ENCODE measurements at places on chromosomes 6 and 20.

DNA sequence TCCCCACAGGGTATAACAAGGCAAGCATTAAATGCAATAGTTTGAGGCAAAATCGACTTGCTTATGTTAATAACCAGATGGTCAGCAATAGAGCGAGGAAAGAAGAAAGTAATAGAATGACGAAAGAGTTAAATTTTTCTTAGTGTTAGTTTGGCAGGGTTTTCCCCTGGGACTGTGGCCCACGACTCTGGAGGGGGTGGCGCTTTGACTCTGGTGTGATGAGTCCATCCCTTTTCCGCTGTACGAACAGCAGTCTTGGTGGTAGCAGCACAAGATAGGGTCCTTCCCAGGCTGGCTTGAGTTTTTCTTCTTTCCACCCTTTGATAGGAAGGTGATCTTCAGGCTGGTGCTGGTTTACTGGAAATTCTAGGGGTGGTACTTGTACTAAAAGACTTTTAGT, 69.2 kb upstream of the GMDS start:
- no peak for DNase-seq

DNA sequence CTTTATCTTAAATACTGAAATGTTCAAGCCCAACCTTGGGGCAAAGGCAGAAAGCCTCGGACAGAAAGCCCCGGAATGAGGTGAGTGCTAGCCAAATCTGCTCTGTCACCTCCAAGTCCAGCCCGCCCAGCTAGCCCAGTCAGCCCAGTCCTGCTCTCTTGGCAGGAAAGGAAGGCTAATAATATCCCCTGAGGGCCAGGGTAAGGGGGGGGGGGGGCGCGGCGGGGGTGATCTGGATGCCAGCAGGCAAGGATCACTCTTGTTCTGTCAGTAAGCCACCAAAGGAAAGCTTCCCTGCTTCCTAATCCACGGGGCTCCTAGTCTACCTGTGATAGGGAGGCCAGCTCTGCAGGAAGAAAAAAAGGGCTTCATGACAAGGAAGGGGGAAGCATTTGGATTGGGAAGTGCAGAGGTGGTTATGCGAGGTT, 1.1 kb downstream of the NDRG3 start:
- DNase-seq = no peak

GRCh38 chr6:45300736-45301135, 27.4 kb upstream of the RUNX2 start:
- DNase-seq = no peak

DNA sequence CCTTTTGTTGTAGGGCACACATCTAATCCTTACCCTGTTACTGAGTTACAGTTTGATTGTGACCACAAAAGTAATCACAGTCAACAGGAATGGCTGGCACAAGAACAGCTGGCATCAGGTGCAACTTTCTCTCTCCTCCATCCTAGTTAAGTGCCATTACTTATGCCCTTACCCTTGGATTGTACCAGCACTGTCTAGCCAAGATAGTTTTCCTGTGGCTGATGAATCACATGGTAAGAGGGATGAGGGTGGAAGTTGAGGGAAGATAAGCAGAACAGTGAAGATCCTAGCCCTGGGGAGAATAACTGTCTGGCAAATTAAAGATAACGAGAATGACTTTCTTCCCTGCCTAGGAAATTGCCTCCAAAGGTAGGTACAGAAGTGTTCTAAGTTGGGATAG, 42.0 kb downstream of the RNF217 start:
- DNase-seq = no peak

DNA sequence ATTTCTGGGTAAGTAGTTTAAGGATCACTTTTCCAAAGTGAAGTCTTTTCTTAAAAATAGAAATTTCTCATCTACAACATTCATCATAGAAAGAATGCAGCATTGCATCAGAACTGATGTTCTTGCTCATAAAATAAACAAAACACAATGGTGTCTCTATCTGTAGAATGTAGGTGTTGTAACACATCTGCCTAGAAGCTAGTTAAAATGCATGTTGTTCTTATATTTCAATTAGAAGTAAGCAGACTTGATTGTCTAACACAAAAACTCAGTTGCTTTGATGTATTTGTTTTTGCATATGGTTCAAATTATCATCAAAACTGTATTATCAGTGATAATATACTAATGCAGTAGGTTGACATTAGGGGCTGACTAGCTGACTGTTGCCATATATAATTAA, 654.7 kb upstream of the FLRT3 start:
- no peak for DNase-seq

- DNase-seq = no peak
Measured at GRCh38 chr6:167567142-167568033, 242.5 kb downstream of the TTLL2 start.

DNA sequence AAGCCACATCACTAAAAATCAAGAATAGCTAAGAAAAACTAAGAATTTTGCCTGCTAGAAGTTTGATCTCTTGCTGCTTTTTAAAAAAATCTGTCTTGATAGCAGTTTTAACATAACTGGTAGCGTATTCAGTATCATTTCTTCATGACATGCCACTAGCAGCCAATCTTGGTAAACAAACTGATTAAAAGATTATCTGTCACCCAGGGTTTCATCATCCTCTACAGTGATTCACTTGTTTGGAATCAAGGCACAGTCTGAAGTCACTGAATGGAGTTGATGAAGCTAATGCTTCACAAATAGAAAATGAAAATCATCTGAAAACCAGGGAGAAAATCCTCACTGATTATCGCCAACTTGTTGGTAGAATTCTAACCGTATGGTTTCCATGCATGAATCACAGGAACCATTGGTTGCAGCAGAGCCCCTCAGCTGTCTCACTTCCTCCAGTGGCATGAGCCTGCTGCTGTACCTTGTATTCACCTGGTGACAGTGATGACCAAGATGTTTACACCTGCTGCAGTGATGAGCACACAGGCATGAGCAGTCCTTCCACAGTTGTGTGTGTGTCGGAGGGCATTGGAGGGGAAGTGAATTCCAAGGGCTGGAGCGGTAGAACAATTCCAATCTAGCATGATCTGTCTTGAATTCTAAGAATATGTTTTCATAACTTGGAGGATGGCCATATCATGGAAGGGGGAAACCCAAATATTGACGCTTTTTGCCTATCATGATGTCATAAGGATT, 275.0 kb downstream of the KHDC1L start:
- DNase-seq = no peak

DNA sequence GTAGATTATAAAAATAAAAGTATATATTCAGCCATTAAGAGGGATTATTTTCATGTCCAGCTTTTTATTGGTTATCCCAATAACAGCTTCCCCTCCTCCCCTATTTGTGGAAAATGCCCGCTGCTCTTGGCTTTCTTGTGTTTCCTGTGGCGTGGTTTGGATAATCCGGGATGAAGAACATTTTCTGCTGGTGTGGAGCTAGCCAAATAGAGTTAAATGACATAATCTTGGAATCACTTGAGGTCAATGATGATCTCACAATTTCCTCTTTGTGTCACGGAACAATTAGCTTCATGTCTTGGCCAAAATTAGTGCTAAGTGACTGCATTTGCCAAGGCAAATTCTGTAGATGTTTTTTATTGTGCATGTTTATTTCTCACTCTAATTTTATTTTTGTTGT, 394.0 kb downstream of the LAMA2 start:
- no peak for DNase-seq

DNA sequence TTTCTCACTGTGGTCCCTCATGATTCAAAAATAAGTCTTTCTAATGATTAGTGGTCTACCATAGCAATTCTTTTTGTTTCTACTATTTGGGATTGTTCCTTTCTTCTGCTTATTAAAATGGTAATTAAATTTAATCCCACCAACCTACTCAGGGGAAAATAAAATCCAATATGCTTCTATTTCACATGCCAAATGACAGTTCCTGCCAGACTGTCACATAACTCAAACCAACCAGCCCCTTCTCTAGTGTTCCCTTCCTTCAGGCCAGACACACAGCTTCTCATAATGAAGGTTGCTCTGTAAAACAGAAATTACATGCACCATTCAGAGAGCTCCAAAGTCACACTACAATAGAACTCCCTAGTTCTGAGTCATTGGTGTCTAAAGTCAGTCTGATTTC, 23.2 kb downstream of the PAK5 start:
- no peak for DNase-seq

GRCh38 chr6:147826698-147827097, 318.2 kb downstream of the SAMD5 start:
- no peak for DNase-seq

GRCh38 chr6:4274382-4275082, 139.2 kb upstream of the ECI2 start:
- no peak for DNase-seq

- DNase-seq = peak; percentile 31
Measured at GRCh38 chr6:509676-510075, 118.1 kb downstream of the IRF4 start.

DNA sequence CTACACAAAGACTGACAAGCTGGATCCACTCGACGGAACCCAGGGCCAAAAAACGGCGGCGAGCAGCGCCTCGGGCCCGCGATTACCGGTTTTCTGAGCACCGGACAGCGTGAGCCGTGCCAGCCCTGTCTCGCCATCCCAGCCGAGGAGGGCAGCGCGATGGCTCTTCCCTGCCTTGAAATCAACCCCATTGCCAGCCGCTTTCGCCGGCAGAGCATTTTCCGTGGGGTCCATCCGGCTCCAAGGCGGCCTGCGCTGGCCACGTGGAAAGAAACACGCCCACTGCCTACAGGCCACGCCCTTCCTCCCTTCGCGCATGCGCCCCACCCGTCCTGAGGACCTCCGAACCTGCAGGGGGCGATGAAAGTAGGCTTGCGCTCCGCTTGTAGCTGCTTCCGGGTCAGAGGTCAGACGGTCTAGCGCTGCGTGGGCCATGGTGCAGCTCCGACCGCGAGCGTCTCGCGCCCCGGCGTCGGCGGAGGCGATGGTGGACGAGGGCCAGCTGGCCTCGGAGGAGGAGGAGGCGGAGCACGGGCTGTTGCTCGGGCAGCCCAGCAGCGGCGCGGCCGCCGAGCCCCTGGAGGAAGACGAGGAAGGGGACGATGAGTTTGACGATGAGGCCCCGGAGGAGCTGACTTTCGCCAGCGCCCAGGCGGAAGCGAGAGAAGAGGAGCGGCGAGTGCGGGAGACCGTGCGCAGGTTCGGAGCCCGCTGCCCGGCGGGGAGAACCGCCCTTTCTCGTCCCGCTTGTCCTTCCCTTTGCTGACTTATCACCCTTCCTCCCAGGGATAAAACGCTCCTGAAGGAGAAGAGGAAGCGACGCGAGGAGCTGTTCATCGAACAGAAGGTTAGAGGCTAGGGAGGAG, at the start of gene NOL7:
NOL7 (plus strand) TSS at position 410 of the 866 bp plus-strand sequence; CDS start at position 434, 24 bp downstream.
- DNase-seq = peak; percentile 98

- DNase-seq = no peak
Measured at GRCh38 chr6:36847152-36847551, 7.9 kb upstream of the CPNE5 start.

GRCh38 chr6:105051941-105052471, 95.1 kb downstream of the LIN28B start:
- DNase-seq = no peak

DNA sequence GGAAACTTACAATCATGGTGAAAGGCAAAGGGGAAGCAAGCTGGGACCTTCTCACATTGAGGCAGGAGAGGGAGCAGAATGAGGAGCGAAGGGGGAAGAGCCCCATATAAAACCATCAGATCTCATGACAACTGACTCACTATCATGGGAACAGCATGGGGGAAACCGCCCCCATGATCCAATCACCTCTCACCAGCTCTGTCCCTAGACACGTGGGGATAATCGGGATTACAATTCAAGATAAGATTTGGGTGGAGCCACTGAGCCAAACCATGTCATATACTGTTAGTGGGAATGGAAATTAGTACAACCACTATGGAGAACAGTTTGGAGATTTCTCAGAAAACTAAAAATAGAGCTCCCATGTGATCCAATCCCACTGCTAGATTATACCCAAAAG, 163.7 kb downstream of the MANEA start:
- no peak for DNase-seq

GRCh38 chr20:45230631-45231030, 9.5 kb downstream of the SEMG2 start:
- no peak for DNase-seq

DNA sequence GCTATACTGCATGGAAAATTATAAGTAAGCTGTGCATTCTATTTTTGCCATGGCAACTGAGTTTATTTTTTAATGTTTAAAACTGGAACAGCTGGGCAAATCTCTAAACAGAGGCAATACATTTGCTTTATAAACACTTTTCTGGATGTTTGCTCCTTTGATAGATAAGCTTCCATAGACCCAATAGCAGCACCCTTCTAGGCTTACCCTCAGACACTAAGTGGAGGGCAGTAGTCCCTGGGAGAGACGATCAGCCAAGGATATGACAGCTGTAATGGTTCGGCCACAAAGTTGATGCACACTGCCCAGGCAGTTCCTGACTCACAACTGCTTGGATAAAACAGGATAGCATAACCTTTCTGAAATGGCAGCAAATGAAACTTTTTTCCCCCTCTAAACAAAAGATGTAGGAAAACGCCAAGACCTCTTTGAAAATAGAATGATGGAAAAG, 8.5 kb upstream of the MRPS10 start:
- no peak for DNase-seq

- DNase-seq = peak; percentile 26
Measured at GRCh38 chr6:27237089-27237803, 10.3 kb upstream of the PRSS16 start.

DNA sequence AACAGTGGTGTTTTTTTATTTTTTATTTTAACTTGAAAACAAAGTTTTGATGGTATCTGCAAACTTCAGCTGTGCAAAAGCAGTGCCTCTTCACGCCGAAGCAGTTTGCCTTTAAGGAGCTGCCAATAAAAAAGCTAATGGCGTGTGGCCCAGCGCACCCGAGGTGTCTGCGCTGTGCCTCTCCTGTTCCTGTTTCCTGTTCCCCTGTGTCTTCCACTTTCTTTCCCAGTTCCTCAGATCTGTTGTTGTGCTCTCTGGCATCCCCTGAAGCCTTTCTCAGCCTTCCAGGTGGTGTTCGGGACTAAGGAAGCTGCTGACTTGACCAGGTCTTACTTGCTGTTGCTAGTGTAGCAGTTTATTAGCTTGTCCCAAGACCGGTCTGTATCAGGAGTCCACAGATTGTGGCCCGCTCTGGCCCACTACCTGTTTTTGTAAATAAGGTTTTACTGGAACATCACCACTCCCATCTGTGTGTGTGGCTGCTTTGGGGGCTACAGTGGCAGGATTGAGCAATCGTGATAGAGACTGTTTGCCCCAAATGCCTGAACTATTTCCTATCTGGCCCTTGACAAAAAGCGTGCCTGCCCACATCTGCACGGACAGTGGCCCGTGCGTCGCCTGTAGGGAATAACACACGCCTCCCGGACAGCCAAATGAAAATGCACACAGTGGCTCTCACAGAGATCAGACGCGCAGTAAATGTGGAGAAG, 178.3 kb downstream of the TMEM242 start:
- DNase-seq = no peak

- peak; percentile 61 for DNase-seq
Measured at GRCh38 chr6:142692942-142693341, 252.0 kb downstream of the HIVEP2 start.

Measured in CD4-positive, alpha-beta T cell treated with Interleukin-21 for 1 hour (primary cell).